Posterior vena cava (tissue), 2 donors: ENCODE measurements at places on chromosomes 3 and 15. TPM values are rescaled to one million over a fixed set of nuclear protein-coding genes. Genes with fewer than 3 reads are reported as not detected.

DNA sequence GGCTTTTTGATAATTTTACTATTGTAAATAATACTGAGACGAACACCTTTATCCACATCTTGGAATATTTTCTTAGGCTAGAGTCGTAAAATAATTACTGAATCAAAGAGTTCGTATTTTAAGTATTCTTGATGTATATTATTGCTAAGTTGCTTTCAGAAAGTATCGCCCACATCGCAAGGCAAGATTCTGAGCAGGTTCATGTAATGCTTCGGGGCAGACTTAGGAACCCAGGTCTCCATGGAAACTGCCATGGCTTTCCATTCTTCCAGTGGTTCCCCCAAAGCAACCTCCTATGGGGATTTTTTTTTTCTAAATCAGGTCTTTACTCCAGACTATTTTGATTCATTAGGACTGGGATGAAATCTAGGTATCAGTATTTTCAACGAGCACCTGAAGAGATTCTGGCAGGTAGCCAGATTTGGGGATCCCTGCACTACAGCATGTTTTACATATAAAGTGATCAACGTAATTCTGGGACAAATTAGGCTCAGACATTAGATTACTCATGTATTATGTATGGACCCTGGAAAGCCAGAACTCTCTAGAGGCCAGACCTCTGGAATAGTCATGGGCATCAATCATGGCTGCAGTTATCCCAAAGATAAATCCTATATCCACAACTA is 86.5 kb downstream of the B3GNT5 start:
- no peak for DNase-seq

DNA sequence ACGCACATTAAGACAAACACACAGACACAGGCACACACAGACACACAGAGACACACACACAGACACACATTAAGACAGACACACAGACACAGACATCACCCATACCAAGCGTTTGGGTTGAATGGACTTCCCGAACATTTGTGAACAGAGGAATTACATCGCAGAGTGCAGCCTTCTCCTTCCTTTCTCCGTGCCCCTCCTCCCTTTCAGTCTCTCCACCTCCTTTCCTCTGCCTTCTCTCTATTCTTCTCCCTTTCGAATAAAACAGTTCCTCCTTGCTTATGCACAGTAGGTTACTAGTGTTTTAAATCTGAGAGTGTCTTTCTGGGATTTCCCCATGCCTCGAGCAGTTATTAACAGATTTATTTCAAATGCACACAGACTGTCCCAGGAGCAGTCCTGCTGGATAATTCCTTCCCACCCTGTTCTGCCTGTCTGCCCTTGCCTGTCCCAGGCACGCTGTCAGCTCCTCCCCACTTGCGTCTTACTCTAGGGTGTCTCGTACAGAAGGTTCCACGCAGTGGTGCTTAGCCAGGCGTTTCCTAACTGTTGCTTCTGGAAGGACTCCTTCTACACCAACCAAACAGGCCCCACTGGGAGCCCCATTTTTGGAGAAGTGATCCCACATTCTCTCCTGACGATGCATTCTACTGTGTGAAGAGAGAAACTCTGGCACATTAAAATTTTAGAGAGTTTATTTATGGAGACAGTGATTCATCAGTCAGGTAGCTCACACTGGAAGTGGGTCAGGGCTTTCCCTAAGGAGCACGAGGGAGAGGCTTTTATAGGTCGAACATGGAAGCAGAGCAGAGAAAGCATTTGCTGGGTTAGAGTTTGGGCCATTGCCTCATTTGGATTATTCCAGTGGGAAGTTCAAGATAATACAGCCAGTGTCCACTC is 163.8 kb downstream of the SV2B start:
- peak; percentile 91 for DNase-seq

FBXO40 gene
- total RNA-seq: 0.83 TPM

ADCY5 gene
- 42.6 TPM for total RNA-seq

DNA sequence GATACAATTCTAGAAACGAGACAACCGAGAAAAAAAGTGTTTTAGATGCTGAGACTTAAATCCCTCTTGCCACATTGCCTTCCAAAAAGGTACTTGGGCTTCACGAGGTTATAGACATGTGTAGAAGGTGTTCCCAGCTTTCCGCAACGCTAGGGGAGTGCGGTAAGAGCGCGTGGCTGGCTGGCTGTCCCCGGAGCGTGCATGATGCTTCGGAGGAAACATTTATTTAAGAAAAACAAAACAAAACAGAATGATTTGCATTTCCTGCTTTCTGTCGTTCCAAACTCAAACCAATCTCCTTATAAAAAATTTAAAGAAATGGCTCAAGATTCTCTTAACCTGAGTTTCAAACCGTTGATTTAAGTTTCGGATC is 841 bp downstream of the SLC6A20 start:
- DNase-seq: no peak

GRCh38 chr3:8504611-8504973 is 3.0 kb downstream of the LMCD1 start:
- DNase-seq: no peak

- peak; percentile 51 for DNase-seq
Measured at GRCh38 chr3:75136100-75136897, 521.8 kb upstream of the CNTN3 start.

GRCh38 chr3:98901119-98901391 is 440 bp downstream of the DCBLD2 start:
- peak; percentile 81 for DNase-seq

EFHB gene
- 1.1 TPM for total RNA-seq

- no peak for DNase-seq
Measured at GRCh38 chr3:42610976-42611375, 10.5 kb downstream of the NKTR start.

CCDC9B gene
- 29.2 TPM for total RNA-seq

AGBL1 gene
- total RNA-seq: not detected

GNAT1 gene
- total RNA-seq: not detected

CHRNA7 gene
- total RNA-seq: 3.0 TPM

DNA sequence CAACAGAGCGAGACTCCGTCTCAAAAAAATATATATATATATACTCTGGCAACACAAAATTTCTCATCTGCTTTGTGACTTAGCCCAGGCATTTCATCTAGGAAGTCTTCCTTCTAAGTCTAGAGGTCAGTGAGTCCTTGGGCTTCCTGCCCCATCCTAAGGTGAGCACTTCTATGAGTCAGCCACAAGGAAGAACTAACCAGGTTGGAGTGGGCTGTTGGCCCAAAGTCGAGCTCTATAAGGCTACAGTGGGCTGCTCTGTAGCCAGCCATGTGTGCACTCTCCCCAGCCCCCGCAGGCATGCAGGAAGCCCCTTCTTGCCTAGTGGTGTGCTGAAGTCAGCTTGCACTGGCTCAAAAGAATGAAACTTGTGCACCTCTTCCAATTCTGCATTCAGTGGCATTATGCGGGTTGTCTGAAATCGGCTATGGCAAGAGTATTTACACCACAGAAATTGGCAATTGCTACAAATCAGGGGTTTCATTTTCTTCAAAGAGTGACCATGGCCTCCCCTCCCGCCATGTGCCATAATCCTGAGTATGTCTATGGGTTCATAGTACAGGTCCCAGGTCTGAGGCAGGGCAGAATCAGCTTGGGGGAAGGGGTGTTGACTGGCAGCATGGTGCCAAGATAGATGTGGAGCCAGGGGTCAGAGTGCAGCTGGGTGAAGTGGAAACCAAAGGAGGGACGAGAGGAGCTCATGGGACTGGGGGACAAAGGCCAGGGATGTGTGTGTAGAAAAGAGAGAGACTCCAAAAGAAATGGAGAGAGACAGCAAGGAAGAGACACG is 22.0 kb upstream of the LOXL1 start:
- peak; percentile 55 for DNase-seq

DNA sequence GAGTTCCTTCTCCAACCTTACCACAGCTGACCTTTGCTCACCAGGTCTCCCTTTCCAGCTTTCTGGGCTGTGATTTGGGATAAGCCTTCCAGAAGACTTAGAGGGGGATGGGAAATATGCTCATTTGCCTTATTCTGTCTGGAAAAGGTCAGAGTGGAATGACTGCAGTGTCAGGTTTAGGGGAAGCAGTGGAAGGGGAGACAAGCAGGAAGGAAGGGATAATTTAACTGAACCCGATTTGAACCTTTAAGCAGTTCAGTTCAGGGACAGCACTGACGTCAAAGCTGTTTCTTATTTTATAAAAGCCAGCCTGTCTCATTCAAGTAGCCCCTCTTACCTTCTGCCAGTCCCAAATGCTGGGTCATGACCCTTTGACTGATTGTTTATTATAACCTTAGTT is 418.4 kb upstream of the RARB start:
- no peak for DNase-seq

GRCh38 chr3:155064920-155065319 is 15.2 kb upstream of the MME start:
- DNase-seq: no peak

WNT5A gene
- 2.2 TPM for total RNA-seq

- DNase-seq: no peak
Measured at GRCh38 chr3:177263615-177264368, 66.5 kb upstream of the TBL1XR1 start.

DNA sequence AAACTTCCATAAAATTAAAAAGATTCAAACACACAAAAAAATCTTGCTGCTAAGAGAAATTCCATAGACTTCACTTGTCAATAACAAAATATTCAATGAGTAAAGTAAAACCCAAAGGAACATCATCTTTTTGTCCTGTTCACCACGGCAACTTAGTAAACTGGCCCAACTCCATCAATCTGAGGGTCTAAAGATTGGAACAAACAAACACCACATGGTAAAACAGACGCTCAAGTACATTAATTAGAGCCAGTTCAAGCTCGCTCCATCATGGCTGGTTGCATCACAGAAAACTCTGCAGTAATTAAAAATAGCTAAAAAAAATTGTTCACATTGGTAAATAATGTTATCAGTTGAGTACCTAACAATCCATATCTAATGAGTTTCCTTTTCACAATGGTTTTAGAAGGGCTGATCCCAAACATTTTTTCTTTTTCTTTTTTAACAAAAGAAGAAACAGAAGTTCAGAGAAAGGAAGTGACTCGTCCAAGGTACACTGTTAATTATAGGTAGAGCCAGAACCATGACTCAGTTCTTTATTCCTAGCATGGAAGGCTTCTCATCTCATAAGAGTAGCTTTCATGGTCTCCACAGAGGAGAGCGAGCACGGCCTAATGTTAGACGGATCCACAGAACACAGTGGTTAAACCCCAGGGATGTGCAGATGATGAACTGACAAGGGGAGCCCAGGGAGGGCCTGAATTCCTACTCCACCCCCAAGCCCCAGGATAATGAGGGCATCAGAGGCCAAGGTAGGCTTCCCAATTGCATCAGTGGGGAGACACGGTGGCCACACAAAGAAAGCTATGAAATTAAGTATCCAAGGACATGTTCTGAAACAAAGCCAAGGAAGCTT is 79.2 kb upstream of the ARHGEF3 start:
- DNase-seq: no peak

DNA sequence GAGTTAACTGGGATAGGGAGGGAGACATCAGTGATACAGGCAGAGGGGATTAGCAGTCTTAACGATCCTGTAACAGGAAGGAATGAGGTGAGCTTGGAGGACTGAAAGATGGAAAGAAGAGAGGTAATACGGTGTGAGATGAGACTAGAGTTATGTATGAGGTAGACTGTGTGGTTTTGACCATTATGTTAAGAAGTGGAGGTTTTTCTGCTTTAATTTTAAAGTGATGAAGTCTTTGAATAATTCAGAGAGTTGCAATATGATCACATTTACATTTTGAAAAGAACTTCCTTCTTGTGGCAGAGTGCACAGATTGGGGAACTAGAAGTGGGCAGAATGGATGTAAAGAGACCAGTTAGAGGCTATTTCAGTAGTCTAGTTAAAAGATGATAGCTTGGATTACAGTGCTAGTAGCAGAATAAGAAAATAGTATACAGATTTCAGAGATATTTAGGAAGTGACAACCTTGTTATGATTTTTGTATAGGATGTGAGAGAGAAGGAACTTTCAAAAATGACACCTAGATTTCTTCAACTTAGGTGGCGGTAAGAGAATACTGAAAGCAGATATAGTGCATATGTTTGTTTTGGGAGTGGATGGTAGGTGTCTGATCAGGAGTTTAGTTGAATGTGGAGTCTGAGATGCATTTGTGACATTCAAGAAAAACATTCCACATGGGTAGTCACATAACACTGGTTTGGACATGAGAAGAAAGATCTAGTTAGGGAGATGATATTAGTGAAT is 40.5 kb downstream of the STT3B start:
- DNase-seq: no peak

GRCh38 chr3:150995510-150995909 is 23.0 kb upstream of the CLRN1 start:
- no peak for DNase-seq

KCNAB1 gene
- total RNA-seq: 14.0 TPM

DNA sequence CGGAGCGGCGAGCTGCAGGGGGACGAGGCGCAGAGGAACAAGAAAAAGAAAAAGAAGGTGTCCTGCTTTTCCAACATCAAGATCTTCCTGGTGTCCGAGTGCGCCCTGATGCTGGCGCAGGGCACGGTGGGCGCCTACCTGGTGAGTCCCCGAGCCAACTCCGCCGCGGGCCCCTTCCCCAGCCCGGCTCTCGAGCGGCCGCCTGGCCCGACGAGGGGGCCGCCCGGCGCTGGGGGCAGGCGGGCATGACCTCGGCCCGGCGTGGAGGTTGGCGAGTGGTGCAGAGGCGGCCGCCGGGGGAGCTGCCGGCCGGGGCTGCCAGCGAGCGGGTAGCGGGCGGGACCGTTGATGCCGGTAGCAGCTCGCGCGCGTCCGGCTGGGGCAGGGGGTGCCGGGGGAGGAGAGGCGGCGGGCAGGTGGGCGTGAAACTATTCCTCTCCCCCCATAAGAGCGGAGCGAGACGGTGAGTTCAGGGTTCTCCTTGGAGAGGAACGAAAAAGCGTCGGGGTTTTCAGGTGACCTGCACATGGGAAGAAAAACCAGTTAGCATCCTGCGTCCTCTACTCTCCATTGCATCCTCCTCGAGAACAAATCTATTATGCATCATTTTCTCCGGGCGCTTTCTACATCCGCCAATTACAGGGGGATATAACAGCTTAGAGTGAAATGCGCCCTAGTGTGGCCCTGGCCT is 585 bp downstream of the SLCO3A1 start:
- DNase-seq: peak; percentile 89

DNA sequence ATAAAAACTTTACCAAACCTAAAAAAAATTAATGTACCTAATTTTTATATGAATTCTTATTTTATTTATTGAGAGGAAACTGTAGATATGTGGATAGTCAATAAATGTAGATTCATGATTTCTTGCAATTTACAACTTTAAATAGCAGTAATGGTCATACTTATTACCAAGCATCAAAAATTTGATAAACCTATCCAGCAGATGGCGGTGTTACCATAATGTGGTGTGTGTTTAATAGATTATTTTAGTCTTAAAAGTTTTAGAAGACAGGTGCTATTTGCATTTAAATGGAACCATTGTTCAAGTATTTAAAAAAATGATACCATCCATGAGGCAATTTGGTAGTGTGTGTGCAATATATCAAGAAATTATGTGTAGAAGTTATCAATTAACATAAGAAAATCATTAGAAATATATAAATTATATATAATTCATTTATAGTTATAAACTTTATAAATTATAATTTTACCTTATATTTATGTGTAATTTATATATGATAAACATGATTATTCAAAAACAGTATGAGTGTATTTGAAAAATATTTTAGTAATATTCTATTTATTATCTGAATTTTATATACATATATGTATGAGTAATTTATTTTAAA is 176.0 kb upstream of the BCHE start:
- no peak for DNase-seq

LRRC31 gene
- not detected for total RNA-seq
